ENCODE measurements at places on chromosomes 12 and 14. TPM values are rescaled to one million over a fixed set of nuclear protein-coding genes. Genes with fewer than 3 reads are reported as not detected.

Gene MANSC4
- 0.11 TPM for polyA plus RNA-seq

Gene PEX5
- 31.6 TPM for polyA plus RNA-seq

Gene ENTPD5
- 6.2 TPM for polyA plus RNA-seq

Gene CD27
- 75.4 TPM for polyA plus RNA-seq

Gene HOXC9
- 0.43 TPM for polyA plus RNA-seq

Gene TAS2R19
- polyA plus RNA-seq: 1.6 TPM

Gene PGAM5
- polyA plus RNA-seq: 17.4 TPM

Gene LMNTD1
- 0.14 TPM for polyA plus RNA-seq
